ENCODE measurements at places on chromosomes 4 and X.

- no peak for DNase-seq
Observed at GRCh38 chr4:120870279-120870673, 52.2 kb downstream of the PRDM5 start.

GRCh38 chr4:141826260-141826659 lies 189.9 kb downstream of the IL15 start:
- DNase-seq = no peak

DNA sequence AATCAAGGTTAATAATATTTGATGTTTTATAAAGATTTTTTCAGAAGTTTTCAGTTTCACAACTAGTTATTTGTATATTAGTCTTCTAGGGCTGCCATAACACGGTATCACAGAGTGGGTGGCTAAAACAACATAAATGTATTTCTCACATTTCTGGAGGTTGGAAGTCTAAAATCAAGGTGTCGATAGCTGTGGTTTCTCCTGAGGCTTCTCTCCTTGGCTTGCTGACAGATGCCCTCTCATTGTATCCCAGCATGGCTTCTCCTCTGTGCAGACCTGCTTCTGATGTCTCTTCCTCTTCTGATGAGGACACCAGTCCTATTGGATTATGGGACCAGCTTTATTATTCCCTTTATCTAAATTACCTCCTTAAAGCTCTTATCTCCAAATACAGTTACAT lies 1456.6 kb downstream of the STIM2 start:
- DNase-seq = no peak

GRCh38 chrX:50805276-50805675 lies 8.7 kb downstream of the SHROOM4 start:
- DNase-seq = no peak

- DNase-seq = no peak
Observed at GRCh38 chr4:9704551-9705332, 76.7 kb upstream of the DRD5 start.

DNA sequence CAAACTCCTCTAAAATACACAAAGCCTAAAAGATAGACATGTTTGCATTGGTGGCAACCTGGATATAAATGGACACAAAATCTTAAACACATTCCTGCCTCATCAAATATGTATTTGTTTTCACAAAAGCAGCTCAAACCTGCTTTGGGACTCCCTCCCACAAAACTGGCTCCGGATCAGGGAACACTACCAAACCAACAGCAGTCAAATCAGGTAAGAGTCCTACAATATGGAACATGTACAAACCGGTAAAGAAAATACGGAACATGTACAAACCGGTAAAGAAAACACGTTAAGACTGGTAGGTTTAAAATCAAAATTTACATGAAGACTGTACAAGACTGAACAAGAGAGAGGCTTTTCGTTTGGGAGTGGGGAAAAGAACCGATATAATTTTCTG lies 4.3 kb downstream of the AMTN start:
- no peak for DNase-seq

DNA sequence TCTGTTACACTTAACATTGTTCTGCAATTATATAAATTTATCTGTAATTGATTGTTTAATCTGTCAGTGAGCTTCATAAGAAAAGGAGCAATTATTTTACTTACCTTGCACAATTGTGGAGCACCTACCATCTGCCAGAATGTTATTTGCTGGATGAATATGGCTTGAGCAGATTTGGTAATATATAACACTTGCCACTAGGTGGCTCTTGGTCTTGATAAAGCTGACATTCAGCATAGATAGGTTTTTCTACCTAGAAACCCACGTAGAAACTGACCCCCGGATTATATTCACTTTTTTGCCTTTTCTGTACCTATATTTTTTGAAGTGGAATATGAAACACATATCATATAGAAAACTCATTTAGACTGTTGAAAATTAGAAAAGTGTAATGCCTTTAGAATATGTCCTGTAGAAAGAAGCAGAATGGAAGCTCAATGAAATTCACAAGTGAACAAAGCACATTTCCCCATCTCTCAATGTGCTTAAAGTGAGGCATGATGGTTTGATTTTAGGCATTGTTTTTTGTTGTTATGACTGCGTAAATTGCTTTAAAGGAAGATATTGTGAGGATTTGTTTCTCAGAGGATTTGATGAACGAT lies 9.5 kb downstream of the RBPJ start:
- DNase-seq = no peak

DNA sequence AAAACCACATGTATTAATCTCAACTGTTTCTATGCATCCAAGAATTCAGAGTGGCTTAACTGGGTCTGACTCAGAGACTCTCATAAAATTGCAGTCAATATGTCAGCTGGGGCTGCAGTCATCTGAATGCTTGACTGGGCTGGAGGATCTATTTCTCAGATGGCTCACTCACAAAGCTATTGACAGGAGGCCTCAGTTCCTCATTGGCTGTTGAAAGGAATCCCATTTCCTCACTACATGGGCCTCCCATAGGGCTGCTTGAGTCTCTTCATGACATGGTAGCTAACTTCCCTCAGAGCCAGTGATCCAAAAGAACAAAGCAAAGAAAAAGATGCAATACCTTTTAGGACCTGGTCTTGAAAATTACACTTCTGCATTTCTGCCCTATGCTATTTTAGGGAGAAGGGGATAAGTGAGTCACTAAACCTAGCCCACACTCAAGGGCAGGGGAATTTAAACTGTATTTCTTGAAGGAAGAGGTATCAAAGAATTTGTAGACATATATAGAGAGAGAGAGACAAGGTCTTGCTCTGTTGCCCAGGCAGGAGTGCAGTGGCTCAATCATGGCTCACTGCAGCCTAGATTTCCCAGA lies 9.8 kb downstream of the SCFD2 start:
- no peak for DNase-seq

- no peak for DNase-seq
Observed at GRCh38 chr4:108751321-108751720, 11.5 kb downstream of the ETNPPL start.

DNA sequence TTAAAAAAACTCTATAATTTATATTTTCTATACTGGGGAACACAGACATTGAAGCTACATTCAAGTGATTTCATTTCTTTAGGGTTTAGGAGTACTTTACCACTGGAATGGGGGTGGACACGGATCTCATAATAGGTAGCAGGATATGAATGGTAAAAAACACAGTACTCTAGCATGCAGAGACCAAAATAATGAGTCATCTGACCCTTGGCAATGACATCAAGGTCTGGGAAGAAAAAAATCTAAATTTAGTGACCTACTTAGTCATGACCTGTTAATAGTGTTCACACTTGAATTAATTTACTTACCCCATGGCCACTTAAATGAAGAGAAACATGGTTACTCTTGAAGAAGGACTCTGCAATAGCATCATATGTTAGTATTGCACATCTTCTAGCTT lies 187.9 kb downstream of the EPHA5 start:
- DNase-seq = no peak

DNA sequence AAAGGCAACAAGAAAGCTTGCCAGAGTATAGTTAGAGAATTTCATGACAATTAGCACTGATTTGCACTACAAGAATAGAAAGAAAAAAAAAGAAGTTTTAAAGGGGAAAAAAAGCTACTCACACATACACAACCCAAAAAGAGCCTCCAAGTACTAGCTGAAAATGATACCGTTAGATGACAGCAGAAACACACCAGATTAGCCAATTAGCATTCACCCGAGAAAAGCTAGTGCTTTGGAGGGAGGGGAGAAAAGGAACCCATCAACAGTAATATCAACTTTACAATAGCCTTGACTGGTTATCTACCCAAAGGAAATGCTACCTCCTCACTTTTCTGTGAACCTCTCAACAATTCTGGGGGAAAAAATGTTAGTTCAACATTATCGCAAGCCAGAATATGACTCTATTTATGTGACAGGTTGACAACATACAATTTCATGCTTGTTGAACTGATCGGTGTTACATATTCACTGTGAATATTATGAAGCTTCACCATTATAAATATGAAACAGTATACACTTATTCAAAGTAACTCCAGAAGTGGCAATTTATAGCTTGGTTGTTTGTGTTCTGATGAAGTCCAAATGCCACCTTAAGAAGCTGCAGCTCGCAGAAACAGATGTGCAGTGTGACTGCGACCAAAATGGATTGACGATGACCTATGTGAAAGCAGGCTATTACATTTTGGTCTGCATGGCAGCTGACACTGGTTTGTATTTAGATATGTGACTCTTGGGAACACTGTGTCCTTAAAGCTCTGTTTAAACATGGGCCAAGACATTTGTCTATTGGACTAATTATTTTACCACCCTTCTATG lies 15.9 kb downstream of the PPARGC1A start:
- no peak for DNase-seq

- no peak for DNase-seq
Observed at GRCh38 chr4:140049849-140050637, 103.9 kb downstream of the MAML3 start.

- DNase-seq = no peak
Observed at GRCh38 chrX:86981326-86981879, 536.2 kb upstream of the KLHL4 start.

DNA sequence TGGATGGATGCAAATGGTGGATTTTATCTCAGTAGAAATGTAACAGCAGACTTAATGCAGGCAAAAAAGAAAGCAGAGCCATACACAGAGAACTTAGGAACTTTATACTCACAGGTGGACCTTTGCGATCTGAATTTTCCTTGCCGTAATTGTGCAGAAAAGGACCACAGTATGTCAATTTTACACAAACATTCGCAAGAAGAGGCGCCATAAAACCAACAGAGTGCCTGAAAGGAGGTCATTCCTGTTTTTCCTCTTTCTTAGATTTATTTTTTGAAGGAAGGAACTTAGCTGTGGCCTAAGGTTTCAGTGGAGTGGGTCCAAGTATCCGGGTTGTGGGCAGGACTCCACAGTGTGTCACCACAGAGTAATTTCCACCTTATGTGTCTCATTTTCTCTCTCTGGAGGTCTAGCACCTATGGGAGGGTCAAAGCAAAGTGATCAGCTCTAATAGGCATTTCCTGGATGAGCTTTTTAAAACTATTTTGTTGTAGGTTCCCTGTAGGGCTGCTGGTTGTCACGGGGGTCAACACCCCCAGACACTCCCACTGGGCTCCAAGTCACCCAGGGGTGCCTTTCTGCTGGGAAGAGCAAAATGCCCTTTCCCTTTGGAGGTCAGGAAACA lies 24.7 kb upstream of the PBDC1 start:
- no peak for DNase-seq

DNA sequence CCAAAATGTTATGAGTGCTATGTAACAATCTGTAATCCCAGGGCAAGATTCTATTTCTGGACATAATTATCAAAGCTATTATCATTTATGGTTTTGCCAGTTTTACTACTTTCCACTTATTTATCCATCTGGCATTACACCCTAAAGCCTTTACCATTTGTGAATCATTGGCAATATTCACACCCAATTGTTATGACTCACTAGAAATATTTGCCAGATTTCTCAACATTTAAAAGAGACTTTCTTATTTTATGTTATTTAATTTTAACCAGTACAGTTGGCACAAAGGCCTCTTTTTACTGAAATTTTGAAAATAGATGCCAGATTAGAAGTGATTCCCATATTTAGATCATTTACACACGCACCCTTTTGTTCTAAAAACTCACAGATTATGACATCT lies 242.7 kb upstream of the WDFY3 start:
- no peak for DNase-seq

DNA sequence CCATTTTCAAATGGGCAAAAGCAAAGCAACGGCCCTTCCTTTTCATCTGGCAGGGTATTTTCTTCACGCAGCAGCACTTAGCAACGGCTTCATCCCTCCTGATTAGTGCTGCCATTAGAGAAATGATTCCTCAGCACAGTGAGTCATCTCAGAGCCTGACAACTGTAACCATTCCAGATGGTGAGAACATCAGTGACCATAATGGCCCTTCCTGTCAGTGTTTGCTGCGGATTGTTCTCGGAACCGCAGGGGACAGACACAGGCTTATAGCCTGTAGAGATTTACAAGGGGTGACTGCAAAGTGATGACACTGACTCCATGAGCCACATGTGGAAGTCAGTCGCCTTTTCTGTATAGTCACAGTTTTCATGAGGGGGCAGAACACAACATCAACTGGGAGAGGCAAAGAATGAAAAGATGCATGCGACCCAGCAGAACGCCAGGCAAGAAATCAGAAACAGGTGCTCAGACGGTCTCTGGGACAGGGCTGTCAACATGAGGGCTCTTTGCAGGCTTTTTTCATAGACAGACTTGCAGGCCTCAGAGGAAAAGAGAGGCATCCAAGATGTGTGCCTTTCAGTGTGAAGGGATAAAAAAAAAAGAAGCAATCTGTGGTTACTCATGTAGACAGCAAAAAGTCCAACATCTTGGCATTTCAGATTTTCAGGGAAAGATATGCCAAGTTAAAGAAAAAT lies 69.9 kb upstream of the FBXW7 start:
- DNase-seq = no peak

- DNase-seq = no peak
Observed at GRCh38 chr4:76016393-76016792, 6.9 kb downstream of the CXCL10 start.

GRCh38 chr4:130608121-130608520 lies 1512.2 kb downstream of the C4orf33 start:
- no peak for DNase-seq

DNA sequence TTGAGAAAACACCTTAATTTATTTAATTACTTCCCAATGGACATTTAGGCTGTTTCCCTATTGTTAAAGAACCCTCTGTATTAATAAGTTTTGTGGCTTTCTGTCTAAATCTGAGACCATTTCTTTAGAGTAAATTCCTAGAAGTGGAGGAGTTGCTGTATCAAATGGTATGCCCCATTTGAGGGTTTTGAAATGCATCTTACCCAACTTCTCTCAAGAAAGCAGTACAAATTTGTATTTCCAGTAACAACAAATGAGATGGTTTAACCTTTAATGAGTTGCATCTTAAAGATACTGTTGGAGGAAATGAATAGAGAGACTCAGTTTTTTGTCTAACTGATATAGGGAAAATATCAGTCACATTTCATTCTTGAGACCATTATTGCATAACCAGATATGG lies 70.5 kb upstream of the CBLL2 start:
- no peak for DNase-seq

GRCh38 chr4:122663814-122664610 lies 43.1 kb upstream of the IL21 start:
- DNase-seq = no peak

- no peak for DNase-seq
Observed at GRCh38 chr4:8414377-8414776, 26.1 kb downstream of the ACOX3 start.

GRCh38 chrX:11970578-11971359 lies 167.5 kb upstream of the FRMPD4 start:
- DNase-seq = no peak

- DNase-seq = no peak
Observed at GRCh38 chr4:145176641-145177432, 3.6 kb downstream of the OTUD4 start.

- no peak for DNase-seq
Observed at GRCh38 chr4:90904021-90904420, 776.8 kb downstream of the CCSER1 start.

- DNase-seq = peak; percentile 41
Observed at GRCh38 chrX:40094041-40094899, 3.5 kb downstream of the BCOR start.

DNA sequence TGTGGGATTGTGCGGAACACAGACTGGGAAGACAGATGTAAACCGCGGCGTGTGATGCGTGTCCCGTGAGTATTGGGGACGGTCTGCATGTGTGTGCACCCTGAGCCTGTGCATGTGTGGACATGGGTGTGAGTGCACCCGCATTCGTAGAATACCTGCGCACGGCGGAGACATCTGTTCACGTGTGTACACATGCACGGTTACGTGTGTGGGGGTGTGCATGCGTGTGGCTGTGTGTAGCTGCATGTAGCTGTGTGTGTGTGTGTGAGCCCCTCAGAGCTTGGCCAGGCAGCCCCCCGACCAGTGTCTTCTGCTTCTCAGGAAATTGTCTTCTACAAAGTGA lies 19.6 kb downstream of the ATP5ME start:
- DNase-seq = no peak

- no peak for DNase-seq
Observed at GRCh38 chr4:61428950-61429349, 228.8 kb downstream of the ADGRL3 start.

Data from activated naive CD4-positive, alpha-beta T cell treated with anti-CD3 and anti-CD28 coated beads, Interleukin-2, amount 50 U/mL, for 16 hours (primary cell).